B cell (primary cell): ENCODE measurements at places on chromosomes 4 and X. TPM values are rescaled to one million over a fixed set of nuclear protein-coding genes. Genes with fewer than 3 reads are reported as not detected.
A peak's percentile ranks its signal among the peaks of the same experiment; 100 is the strongest.

DNA sequence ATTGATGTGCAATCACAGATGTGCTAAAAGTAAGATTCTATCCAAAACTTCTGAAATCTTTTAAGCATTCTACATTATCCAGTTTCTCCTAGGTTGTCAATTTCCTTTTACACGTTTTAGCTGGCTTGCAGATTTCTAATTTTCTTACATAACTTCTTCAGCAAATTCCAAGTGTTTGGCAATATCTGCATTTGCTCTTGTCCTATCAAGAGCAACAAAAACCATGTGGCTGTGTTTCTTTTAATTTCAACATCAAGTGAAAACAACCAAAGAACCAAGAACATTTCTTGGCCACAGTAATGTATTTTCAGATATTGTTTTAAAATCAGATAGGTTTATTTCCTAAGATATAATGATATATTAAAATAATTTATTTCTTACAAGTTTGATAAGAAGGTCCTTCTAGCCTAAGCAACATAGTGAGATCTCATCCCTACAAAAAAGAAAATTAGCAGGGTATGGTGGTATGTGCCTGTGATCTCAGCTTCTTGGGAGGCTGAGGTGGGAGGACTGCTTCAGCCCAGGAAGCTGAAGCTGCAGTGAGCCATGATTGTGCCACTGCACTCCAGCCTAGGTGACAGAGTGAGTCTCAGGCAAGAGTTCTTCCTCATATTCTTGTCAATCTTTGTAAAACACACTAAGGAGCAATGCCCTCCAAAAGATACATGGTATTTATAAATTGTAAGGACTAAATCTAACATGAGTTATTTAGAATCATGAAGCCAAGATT, 131.4 kb upstream of the NAP1L5 start:
- no peak for DNase-seq

GRCh38 chrX:80174925-80175574, 160.5 kb downstream of the TBX22 start:
- no peak for DNase-seq

Gene PAGE4
- not detected in 2 replicates for polyA plus RNA-seq

Gene DKK2
- not detected in 2 replicates for polyA plus RNA-seq

Gene ADGRL3
- polyA plus RNA-seq: not detected in 2 replicates

Gene YY2
- polyA plus RNA-seq: 0.25 and 0.67 TPM in 2 replicates

Gene C4orf50
- polyA plus RNA-seq: 0.01 TPM in 1 of 2 replicates, not detected in the other

Gene POU4F2
- polyA plus RNA-seq: not detected in 2 replicates

GRCh38 chr4:95165926-95166524, 382.7 kb downstream of the UNC5C start:
- peak; percentile 54 for DNase-seq

Gene SORCS2
- not detected in 2 replicates for polyA plus RNA-seq
